ENCODE measurements at places on chromosomes 2 and 18.

- no peak for DNase-seq
Observed at GRCh38 chr2:15547115-15547876, 13.8 kb downstream of the NBAS start.

DNA sequence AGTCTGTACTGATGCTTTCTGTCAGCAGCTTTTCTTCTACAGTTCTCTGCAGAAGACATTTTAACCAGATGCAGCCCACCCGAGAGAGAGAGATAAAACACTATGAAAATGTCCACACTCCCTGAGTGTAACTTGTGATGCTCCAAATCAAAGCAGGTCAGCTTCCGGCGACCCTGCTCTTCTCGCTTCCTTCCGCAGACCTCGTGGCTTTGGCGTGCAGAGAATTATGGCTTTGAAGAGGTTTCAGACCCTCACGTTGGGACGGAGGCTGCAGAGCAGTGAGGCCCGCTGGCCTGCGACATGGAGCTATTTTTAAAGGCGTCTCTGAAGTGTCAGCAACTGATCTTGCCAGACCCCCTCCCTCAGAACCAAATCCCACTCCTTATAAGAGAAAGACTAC lies 41.8 kb downstream of the TMEM163 start:
- no peak for DNase-seq

DNA sequence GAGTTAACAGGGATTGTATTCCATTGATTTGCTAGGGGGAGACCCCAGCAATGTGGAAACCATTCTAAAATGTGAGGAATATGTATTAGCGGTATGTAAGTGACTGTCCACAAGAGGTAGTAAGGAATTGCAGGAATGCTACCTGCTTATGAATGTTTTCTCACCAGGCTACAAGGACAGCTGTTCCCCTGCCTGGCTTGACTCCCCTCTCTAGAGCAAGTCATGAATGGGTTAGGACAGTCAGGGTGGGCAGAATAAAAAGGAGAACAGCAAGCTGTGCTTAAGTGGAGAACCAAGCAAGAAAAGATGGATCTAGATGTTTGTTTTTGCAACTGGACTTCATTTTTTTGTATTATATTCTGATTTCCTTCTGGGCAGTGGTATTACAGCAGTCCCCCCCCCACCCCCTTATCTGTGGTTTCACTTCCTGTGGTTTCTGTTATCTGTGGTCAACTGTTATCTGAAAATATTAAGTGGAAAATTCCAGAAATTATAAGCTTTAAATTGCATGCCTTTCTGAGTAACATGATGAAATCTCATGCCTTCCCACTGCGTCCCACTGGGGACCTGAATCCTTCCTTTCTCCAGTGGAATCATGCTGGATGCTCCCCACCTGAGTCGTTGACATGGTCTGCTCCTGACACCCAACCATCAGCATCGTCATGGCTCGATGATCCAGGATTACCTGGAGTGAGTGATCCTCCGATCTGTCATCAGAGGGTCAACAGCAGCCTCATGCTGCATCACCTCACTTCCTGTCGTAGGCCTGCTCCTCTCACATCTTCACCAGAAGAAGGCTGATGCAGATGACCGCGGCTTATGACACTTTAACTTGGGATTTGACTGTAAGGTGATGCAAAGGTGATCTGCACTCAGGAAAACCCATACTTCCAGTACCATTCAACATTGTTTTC lies 52.2 kb downstream of the VAPA start:
- DNase-seq: no peak

DNA sequence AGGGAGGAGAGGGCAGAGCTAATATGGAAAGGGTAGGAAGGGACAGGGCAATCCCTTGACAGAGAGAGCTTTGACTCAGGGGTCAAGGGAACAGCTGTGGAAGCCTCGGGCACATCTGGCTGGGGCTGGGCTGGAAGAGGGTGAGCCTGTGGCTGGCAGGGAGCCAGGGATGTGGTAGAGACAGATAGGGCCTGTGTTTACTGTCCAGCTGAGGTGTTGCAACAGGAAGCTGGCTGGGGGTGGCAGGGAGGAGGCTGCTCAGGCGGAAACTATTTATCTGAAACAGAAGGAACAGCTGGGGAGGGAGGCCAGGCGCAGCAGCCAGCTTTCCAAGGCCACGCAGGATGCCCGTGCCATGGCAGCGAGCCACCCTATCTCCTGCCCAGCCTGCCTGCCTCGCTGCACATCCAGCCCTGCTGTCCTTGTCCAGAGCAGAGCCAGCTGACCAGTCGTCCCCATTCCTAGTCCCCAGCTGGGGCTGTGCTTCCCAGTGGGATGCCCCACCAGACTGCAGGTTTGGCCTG lies 264.7 kb downstream of the CYP26B1 start:
- DNase-seq: no peak

- no peak for DNase-seq
Observed at GRCh38 chr18:23227726-23228070, 92.4 kb downstream of the CABLES1 start.

DNA sequence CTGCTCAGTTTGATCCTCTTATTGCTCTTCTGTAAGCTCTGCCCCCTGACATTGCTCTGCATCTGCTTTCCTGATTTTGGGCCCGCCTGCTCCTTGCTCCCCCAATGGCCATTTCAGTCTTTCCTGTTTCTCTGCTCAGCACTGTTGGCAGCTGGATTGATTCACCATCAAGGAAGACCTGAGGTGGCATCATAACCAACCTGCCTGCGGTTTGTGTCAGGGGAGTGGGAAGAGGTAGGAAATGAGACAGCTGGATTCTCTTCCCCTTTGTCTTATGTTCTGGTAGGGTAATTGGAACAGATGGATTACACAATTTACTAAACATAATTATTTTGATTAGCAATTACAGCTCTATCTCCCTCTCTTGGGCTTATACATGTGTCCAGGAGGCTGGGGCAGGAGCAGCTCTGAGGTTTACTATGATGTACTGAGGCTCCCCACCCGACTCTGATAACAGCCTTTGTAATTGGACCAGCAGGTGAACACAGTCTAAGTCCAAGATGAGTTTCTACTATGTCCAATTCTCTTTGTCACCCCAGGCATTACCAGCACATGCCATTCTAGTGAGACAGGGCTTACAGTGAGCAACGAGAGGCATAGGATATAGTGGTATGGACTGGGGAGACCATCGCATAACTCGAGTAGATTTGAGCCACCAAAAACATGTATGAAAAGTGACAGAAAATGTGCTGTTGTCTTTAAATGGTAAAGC lies 151.8 kb upstream of the MMADHC start:
- DNase-seq: no peak

DNA sequence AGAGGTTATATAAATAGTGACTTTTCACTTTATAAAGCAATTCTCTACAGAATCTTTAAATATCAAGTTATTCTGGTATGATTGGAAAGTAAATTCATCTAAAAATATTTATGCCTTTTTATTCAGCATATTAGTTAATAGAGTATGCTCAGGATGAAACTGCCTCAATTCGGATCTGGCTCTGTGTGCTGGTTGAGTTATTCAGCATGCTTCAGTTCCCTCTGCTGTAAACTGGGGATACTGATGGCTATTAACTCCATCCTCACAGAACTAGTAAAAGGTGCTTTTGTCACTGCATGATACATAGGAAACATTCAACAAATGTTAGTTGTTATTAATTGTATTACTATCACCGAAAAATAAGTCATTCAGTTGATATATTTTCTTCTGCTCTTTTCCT lies 250.3 kb downstream of the NRXN1 start:
- DNase-seq: no peak

DNA sequence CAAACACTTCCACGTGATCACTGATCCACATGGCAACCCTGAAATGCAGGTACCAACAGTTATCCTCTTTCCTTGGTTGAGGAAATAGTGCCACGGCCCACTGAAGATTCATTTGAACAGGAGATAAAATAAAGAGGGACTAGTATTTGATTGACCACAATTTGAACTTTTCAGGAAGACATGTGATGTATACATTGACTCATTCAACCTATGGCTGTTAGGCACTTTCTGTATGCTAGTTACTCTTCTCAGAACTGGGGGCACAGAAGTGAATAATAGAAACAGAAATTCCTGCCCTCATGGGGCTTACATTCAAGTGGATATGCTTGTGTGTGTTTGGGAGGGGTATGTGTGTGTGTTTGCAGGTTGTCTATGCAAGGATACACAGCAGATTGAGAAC lies 199.6 kb downstream of the PRKCE start:
- no peak for DNase-seq

- no peak for DNase-seq
Observed at GRCh38 chr2:492178-492577, 185.0 kb downstream of the TMEM18 start.

GRCh38 chr2:72137498-72138010 lies 10.1 kb downstream of the CYP26B1 start:
- DNase-seq: no peak

GRCh38 chr2:215405722-215406581 lies 29.9 kb downstream of the FN1 start:
- no peak for DNase-seq

GRCh38 chr18:30454920-30455319 lies 587.6 kb downstream of the DSC3 start:
- DNase-seq: no peak

DNA sequence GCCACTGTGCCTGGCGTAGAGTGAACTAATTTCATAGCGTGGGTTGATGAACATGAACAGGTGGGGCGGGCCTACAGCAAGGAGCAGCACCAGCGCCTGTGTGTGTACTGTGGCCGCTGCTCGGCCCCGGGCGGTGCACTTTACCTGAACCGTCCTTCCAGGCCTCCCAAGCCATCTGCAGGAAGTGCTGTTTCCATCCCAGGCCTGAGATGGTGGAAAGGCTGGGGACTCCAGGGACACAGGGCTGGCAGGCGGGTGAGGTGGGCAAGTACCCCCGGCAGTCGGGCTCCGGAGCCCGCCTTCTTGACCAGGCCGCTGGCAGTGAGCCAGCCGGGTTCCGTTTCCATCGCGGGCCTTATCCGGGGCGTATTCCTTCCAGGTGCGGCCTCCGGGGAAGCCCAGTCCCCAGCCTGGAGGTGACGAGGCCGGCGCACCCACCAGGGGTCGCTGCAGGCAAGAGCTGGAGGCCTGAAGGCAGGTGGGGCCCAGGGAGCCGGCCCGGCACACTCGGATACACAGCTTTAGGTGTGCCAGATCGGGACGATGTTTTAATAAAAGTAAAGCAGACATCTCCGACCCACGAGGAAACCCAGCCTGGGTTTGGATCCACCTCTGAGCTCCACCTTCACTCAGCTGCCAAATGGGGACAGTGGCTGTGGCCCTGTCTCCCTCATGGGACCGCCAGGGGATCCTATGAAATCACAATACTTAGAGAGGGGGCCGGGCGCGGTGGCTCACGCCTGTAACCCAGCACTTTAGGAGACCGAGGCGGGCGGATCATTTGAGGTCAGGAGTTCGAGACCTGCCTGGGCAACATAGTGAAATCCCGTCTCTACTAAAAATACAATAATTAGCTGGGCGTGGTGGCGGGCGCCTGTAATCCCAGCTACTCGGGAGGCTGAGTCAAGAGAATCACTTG lies 22.7 kb upstream of the PDIA6 start:
- no peak for DNase-seq

GRCh38 chr2:109409321-109410038 lies 204.3 kb downstream of the SEPTIN10 start:
- DNase-seq: no peak

- no peak for DNase-seq
Observed at GRCh38 chr2:150690261-150690660, 202.8 kb upstream of the RND3 start.

DNA sequence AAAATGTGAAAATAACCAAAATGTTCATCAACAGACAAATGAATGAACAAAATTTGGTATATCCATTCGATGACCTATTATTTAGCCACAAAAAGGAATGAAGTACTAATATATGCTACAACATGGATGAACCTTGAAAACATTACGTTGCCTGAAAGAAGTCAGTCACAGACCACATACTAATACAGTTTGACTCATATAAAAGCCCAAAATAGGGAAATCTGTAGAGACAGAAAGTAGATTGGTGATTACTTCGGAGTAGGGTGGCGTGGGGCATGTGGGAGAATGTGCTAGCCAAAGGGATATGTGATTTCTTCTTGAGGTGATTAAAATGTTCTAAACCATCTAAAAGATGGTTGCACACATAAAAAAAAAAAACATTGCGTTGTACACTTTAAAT lies 44.2 kb upstream of the PPM1B start:
- no peak for DNase-seq

- DNase-seq: no peak
Observed at GRCh38 chr2:71003966-71004755, 9.5 kb upstream of the TEX261 start.

DNA sequence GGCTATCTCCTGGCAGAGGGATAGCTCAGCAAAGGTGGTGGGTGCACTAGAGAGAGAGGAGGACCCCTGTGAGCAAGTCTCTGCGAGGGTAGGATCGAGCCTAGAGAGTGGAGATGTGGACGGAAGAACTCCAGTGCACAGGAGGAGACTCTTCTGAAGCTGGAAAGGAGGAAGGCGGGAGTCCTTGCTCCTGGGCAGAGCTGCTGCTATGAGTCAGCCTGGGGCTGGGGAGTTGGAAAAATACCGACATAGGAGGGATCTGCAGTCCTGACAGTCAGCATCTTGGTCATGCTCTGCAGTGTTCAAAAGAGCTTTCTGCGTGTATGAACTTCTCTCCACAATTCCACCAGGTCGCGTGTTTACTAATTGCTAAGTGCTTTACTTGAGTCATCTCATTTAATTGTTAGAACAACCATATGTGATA lies 233.8 kb downstream of the LDLRAD4 start:
- no peak for DNase-seq

DNA sequence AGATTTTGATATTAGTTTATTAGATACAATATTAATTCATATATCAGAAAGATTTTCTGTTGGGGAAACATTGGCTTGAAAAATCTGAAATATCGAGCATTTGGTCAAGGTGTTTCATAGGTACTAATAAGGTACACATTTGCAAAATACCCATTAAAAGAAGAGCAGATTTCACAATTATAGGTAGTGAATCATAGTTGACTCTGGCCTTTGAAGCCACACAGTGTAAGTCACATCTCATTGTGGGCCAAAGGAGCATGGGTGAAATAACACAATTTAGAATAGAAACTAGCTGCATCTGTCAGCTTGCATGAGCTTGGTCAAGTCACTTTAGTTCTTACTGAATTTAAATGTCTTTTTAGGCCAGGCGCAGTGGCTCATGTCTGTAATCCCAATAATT lies 4.9 kb downstream of the KDM3A start:
- DNase-seq: no peak

DNA sequence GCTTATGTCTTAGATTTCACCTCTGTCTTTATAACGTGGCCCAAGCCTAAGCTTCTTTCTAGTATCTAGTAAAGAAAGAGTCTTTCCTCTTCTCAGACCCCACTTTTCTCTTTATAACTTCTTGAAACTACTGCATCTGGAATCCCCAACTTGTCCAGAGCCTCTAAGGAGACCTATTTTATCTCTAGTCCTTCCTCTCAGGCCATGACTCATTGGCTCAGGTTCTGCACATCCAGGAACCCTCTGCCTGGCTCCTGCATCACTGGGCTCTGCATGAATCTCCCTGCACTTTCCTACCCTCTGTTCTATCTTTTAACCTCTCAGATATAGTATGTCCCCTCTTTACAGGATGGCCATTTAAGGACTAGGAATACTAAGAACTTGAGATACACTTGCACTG lies 124.7 kb downstream of the DNAH6 start:
- no peak for DNase-seq

Data from NCI-H1436 treated with DMSO at 0.1 percent for 48 hours (cell line).